Spleen (tissue), 13 donors: ENCODE measurements at places on chromosomes 1 and 21.

- no peak for DNase-seq
Measured at GRCh38 chr1:227066999-227067398, 126.9 kb downstream of the COQ8A start.

GRCh38 chr21:31158789-31159581, 120.7 kb upstream of the KRTAP19-8 start:
- DNase-seq, result no peak

- no peak for DNase-seq
Measured at GRCh38 chr1:114668373-114668772, 1.5 kb downstream of the DENND2C start.

DNA sequence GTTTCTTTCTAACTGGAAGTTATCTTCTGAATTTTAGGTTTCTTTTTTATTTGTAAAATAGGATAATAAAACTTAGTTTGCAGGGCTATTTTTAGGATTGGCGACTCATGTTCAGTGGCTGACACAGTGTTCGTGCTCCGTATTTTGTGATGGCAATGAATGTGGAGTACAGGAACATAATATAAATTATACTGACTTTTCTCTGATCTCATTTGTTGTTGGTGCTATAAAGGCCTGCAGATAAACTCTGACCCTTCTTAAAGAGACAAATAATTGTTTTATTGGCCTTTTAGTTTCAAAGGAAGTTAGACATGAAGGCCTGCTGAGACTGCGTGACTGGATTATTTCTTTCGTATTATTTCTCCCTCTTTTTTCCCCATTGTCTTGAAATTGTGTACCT, 339.6 kb downstream of the PDE4B start:
- no peak for DNase-seq

DNA sequence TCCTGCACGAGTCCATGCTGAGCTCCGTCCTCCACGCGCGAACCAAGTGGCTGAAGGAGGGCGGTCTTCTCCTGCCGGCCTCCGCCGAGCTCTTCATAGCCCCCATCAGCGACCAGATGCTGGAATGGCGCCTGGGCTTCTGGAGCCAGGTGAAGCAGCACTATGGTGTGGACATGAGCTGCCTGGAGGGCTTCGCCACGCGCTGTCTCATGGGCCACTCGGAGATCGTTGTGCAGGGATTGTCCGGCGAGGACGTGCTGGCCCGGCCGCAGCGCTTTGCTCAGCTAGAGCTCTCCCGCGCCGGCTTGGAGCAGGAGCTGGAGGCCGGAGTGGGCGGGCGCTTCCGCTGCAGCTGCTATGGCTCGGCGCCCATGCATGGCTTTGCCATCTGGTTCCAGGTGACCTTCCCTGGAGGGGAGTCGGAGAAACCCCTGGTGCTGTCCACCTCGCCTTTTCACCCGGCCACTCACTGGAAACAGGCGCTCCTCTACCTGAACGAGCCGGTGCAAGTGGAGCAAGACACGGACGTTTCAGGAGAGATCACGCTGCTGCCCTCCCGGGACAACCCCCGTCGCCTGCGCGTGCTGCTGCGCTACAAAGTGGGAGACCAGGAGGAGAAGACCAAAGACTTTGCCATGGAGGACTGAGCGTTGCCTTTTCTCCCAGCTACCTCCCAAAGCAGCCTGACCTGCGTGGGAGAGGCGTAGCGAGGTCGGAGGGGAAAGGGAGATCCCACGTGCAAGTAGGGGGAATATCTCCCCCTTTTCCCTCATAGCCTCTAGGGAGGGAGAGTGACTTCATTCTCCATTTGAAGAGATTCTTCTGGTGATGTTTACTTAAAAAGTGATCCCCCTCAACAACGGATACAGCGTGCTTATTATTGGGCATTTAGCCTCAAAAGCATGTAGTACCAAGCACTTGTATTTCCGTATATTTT, 991 bp downstream of the PRMT6 start:
- DNase-seq, result peak; percentile 92

GRCh38 chr1:170993151-170993550, 57.8 kb downstream of the MROH9 start:
- no peak for DNase-seq

DNA sequence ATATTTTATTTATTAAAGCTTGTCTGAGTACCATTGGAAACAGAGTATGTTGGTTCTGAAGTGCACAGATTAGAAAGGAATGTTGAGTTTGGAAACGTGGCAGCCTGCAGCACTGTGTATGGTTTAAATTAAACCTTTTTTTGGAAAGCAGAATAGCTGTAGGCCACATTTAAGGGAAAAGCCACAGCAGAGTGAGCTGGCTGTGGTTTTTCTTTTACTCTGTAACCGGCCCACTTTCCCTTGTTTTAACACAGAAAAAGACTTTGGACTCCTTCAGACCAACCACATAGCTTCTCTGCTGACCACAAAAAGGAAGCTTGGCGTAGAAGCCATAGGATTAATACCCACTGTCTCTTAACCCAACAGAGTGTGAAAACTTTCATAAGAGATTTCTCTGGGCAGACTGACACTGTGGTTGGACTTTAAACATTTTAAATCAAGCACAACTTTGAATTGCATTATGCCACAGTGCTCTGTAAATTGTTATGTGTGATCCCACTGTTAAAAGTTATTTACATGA, 75.2 kb downstream of the NFIA start:
- DNase-seq, result no peak

- DNase-seq, result no peak
Measured at GRCh38 chr21:35198982-35199732, 150.1 kb upstream of the RUNX1 start.

- DNase-seq, result no peak
Measured at GRCh38 chr1:45840704-45841103, 37.3 kb downstream of the MAST2 start.

- DNase-seq, result no peak
Measured at GRCh38 chr1:147821883-147822282, 61.5 kb upstream of the GJA5 start.

DNA sequence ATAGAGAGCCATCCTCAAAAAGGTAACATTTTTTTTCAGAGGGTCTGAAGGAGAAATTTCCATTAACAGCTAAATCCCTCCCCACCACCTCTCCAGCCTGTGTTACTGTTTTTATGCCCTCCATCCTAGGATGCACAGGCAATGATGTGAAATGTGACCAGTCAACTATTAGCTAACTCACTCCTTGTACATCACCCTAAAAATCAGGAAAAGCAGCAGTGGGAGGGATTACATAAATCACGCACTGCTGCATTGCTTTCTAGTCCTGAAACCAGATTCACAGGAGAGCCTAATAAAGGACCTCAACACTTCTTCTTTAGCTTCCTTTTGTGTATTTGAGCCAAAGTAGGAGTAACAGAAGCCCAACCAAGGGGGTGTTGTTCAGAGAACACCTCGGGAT, 66.3 kb downstream of the LMO4 start:
- DNase-seq, result no peak

DNA sequence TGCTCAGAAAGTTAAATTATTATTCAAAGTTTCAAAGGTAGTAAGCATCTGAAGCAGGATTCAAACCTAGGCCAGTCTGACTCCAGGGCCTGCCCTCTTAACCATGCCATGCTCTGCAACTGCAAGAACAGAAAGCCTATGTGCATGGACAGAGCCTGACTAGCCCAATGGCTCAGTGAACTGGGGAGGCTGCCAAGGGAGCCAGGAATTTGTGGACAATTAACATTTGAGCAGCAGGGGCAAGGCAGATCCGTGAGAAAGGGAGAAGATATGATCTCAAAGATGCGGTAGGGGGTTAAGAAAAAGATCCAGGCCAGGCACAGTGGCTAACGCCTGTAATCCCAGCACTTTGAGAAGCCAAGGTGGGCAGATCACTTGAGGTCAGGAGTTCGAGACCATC, 6.5 kb upstream of the ATP1A4 start:
- no peak for DNase-seq

GRCh38 chr1:226655251-226656163, 83.6 kb downstream of the ITPKB start:
- DNase-seq, result peak; percentile 86

DNA sequence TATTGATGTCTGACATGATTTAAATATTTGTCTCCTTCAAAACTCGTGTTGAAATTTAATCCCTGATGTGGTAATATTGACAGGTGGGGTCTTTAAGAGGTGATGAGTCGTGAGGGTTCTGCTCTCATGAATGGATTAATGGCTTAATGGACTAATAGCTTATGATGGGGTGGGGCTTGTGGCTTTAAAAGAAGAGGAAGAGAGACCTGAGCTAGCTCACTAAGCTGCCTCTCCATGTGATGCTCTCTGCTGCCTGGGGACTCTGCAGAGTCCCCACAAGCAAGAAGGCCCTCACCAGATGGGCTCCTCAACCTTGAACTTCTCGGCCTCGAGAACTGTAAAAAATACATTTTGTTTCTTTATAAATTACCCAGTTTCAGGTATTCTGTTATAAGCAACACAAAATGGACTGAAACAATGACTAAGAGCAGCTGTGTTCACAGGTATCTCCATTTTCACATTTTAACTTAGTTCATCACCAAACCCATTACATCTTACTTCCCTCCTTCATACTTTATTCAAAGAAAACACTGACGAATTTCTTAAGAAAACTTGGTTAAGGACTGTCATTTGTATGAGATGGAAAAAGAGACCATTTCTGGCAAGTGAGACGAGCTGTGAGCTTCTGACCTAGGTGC, 12.1 kb upstream of the AIM2 start:
- DNase-seq, result no peak

DNA sequence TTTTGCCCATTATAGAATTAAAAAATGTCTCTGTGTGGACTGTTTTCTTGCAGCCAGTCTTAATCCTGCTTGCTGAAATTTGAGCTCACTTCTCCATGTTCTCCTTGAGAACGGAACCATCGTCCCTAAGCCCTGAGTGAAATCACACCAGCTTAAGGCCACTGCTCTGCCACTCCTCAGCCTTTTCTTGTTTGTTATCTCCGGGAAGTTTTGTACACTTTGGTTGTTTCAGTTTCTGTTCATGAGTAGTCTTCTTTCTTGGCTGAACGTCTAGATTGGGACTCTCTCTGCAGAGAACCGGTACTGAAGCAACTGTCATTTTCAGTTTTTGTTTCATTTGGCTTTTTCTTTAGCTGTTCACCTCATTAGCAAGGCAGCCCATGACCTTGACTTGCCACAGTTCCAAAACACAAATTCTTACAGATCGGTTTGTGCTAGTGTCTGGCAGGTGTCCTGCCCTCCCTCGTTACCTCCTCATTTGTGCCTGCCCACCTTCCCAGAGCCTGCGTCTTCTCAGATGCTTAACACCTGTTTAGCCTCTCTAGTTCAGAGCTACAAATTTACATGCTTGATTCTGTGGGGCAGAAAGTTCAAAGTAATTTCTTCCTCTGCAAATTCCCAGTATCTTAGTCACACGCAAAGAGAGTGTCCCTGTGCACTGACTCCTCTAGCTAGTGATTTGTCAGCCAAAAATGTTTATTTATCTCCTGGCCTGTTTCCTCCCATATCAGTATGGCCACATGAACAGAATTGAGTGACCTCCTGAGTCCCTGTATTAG, 12.4 kb downstream of the PSEN2 start:
- peak; percentile 72 for DNase-seq

DNA sequence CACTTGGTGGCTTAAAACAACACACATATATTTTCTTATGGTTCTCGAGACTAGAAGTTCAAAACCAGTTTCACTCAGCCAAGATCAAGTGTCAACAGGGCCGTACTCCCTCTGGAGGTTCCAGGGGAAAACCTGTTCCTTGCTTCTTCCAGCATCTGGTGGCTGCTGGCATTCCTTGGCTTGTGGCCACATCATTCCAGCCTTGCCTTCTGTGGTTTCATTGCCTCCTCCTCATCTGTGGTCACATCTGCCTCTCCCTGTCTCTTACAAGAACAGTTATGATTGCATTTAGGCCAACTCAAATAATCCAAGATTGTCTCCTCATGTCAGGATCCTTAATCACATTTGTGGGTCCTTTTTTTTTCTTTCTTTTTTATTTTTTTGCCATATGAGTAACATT, 240.7 kb upstream of the HOOK1 start:
- no peak for DNase-seq

- no peak for DNase-seq
Measured at GRCh38 chr1:209328196-209328595, 255.3 kb upstream of the CAMK1G start.

GRCh38 chr1:47622776-47623556, 185.1 kb downstream of the FOXD2 start:
- DNase-seq, result no peak

- no peak for DNase-seq
Measured at GRCh38 chr1:168391851-168392681, 111.4 kb downstream of the TBX19 start.

GRCh38 chr1:31036749-31037500, 28.6 kb downstream of the PUM1 start:
- DNase-seq, result no peak

DNA sequence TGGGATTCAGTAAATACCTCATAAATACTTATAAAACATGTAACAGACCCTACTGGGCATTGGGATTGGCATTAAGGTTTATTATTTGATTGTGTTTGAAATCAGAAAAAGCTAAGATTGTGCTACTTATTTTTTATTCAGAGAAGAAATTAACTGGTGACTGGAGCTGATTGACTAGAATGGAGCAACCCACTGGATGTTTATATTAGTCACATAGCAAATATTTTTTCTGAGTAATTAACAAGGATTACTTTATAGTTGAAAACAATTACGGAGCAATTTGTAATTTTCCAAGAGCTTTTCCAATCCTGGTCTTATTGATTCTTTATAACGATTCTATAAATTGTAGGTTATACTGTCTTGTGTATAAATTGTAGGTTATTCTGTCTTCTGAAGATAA, 208.7 kb downstream of the HLX start:
- DNase-seq, result no peak

- peak; percentile 67 for DNase-seq
Measured at GRCh38 chr21:45421071-45421845, 16.3 kb downstream of the COL18A1 start.

- no peak for DNase-seq
Measured at GRCh38 chr1:161824618-161825017, 58.5 kb downstream of the ATF6 start.

DNA sequence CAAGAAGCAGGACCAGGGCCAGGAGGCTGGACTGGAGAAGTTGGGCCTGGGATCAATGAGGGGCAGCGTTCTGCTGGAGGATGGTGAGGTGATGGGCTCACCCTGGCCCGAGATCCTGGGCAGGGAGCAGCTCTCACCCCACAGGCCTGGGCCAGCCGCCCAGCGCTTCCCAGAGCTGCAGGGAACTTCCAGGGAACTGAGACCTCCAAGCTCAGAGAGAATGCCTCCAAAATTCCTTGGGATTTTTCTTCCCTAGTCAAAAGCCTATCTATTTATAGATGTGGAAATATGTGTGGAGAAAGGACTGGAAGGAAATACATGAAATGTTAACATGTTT, 121.2 kb downstream of the SPSB1 start:
- DNase-seq, result no peak

DNA sequence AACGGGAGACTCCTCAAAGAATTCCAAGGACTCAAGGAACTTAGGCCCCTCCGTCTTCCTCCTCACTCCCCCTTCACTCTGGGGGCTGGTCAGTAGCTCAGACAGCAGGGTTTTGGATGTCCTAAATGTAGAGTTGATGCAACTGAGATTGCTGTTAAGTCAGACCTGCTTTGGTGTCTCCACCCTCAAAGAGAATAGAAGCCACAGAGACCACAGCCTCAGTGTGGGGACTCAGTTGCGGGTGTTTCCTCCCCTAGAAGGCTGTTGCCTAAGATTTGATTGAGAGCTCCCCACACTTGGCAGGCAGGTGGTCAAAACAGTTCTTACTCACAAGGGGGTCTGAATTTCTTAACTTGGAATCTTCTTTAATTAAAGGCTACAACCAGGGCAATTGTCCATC, 7.6 kb downstream of the MAN1C1 start:
- DNase-seq, result no peak

GRCh38 chr1:68633141-68633919, 136.4 kb upstream of the DEPDC1 start:
- no peak for DNase-seq
